ENCODE measurements at places on chromosomes 11 and 22.

- DNase-seq: no peak
Measured at GRCh38 chr11:12897390-12897789, 111.7 kb upstream of the RASSF10 start.

DNA sequence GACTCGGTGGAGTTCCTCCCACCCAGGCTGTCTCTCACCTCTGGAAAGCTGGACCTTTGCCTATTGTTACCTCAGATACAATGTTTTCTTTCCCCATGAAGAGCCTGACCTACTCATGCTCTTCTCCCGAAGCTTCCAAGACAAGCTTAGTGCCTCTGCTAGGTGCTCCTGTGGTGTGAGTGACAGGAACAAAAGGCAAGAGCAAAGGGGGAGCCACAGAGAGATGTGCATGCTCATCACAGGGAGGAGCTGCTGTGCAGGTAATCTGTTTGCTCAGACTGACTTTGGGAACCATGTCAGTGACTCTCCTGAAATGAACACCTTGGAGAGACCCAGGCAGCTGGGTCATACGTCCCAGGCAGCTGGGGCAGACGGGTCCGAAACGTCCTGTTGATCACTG is 53.6 kb upstream of the VSTM5 start:
- DNase-seq: no peak

DNA sequence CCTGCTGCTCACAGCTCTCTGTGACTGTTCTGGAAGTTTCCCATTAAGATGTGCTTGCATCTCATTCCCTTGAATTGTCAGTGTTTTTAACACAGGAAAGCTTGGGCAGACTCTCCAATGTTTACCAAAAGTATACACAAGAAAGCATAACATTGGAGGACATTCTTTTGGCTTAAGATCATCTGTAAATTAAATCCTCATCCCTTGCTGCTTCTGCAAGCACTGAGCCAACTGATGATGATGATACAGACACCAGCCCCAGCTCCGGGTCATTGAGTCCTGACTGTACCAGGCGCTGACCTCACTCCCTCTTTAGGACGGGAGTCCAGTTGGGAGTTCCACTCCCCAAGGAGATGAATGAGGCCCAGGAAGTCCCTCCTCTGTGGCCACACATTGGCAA is 23.8 kb downstream of the CD82 start:
- no peak for DNase-seq

DNA sequence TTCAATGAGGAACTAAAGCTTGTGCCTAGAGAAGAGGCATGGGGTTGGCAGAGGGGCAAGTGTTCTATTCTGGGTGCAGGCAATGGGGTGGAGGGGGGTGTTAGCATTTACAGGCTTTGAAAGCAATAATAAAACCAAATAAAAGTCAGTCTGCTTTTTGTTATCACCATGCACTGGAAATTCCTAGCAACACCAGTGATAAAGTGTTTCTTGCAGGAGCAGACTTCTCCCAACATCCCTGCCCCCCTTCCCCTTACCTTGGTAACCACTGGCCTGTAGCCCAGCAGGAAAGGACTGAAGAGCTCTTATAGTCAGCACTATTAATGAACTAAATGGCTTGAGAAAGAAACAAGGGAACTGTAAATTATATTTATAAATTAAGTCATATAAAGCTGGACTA is 65.2 kb upstream of the SESN3 start:
- no peak for DNase-seq

GRCh38 chr11:121801781-121802180 is 314.2 kb downstream of the BLID start:
- DNase-seq: no peak

- DNase-seq: no peak
Measured at GRCh38 chr11:102914238-102915043, 39.7 kb upstream of the MMP12 start.

GRCh38 chr22:20494978-20495860 is at the start of gene KLHL22:
Gene KLHL22, minus strand, starts transcription at chr22:20495795. Its CDS starts 6,584 bp downstream, at chr22:20489211.
- DNase-seq: peak; percentile 53

DNA sequence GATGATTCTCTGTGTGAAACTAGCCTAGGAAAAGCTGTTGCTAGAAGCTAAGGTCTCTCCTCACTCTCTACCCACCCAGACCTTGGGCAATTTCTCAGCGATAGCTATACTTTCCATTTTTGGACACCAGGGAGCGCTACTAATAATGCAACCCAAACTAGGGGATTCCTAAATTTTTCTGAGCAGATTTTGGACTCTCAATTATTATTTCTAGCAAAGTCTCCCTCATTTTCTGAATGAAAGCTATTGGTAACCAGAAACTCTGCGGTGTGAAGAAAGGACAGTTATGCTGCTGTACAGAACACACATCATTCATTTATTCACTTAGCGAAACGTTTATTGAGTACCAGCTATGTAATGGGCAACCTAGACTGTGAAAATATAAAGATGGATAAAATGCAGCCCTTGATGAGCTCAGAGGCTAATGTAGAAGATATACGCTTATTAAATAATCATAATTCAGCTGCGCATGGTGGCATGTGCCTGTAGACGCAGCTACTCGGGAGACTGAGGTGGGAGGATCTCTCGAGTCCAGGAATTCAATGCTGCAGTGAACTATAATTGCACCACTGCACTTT is 6.1 kb upstream of the STIM1 start:
- DNase-seq: no peak

GRCh38 chr11:70059971-70060370 is 18.1 kb upstream of the ANO1 start:
- DNase-seq: no peak

GRCh38 chr22:24146194-24146616 is 35.1 kb upstream of the SUSD2 start:
- DNase-seq: no peak

DNA sequence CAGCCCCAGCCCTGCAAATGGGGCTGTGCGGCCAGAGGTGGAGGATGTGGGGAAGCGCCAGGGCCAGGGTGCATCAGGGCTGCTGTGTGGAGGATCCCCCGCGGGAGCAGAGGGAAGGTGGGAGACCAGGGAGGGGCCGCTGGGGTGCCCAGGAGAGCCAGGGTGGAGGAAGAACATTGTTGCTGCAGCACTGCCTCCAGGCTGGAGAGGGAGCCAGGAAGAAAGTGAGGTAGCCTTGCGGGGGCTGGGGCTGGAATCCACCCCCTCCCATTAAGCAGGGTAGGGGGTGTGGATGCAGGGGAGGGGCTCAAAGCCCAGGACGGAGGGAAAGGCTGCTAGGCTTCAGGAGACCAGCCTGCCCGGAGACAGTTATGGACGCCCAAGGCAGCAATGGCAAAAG is 15.0 kb downstream of the CABP7 start:
- DNase-seq: no peak

DNA sequence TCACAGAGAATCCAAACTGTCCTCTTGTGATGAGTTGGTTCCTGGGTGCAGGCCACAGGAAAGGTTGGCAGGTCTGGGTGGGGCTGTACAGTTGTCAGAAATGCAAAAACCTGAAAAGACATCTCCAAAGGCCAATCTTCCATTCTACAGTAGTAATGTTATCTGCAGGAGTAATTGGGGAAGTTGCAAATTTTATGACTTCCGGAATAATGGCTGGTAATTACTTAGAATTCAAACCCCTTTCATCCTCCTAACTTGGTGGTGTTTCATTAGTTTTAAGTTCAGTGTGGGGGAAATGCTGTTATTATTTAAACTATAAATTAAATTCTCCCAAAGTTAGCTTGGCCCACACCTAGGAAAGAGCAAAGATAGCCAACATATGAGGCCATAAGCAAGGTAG is 64.7 kb upstream of the FAT3 start:
- no peak for DNase-seq

GRCh38 chr22:29154364-29155048 is 51.2 kb upstream of the EMID1 start:
- peak; percentile 72 for DNase-seq

- no peak for DNase-seq
Measured at GRCh38 chr11:14420223-14420622, 61.2 kb upstream of the RRAS2 start.

- DNase-seq: no peak
Measured at GRCh38 chr11:68784653-68785052, 33.3 kb upstream of the TESMIN start.

GRCh38 chr11:49995565-49995964 is 13.2 kb upstream of the OR4C12 start:
- DNase-seq: no peak

DNA sequence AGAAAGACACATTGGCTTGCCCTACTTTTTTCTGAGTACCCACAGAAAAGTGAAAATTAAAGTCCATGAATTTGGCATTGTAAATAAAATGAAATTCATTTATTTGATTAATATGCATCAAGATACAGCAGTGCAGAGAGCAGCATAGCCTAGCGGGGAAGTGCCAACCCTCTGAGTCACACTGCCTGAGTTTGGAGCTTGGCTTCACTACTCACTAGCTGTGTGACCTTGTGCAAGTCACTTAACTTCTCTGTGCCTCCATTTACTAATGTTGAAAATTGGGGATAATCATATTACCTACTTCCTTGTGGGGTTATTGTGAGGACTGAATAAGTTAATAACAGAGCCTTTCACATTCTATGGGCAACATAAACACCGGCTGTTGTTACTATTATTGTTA is 111.5 kb upstream of the CSNK2A3 start:
- DNase-seq: no peak

DNA sequence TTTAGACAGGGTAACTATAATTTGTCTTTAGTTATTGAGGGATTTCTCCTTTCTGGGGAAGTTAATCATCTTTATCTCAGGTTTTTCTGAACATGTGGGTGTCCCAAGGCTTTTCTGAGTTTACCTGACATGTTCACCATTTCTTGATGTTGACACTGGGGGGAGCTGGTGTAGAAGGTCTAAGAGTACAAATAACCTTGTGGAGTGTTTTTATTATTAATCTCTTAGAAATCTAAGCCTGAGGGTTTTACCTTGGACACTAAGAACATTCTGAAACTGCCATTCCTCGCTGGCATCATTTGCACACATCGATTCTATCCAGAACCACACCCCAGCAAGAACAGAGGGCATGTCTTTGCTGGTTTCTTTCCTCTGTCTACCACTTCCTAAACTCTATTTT is 15.6 kb upstream of the C11orf91 start:
- DNase-seq: no peak

DNA sequence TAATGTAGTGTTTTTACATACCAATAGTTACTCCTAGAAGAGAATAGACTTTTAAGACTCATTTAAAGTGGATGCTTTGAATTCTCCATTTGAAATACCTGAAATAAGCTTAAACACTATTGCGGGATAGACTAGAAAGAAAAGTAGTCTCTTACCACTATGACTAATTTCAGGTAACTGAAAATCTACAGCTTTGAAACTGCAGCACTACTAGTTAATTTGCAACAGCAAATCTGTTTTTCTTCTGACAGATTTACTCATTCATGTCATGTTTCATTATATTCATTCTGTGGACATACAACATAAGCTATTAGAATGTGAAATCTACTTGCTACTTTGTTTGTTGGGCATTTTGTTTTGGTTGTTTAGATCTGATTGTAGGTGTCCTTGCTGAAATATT is 153.6 kb downstream of the MAML2 start:
- no peak for DNase-seq

DNA sequence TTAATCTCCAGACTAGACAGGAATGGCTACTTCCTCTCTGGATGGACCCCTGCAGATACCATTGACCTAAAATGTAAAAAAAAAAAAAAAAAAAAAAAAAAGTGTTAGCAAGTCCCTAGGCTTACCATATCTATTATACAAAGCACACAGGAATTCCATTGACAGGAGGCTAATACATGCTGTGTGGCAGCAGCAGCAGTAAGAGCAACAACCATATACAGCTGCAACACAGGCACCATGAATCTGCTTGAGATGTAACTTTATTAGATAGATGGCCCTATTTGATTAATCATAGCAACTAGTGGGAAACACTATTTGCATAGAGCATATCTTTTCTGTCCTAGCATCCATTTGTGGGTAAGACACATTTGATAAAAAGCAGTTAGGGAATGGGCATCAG is 1447.1 kb downstream of the FAM181B start:
- DNase-seq: no peak

Data from CD4-positive, alpha-beta T cell (primary cell).